Left renal pelvis (tissue), 4 donors: ENCODE measurements at places on chromosomes 16 and 17.

DNA sequence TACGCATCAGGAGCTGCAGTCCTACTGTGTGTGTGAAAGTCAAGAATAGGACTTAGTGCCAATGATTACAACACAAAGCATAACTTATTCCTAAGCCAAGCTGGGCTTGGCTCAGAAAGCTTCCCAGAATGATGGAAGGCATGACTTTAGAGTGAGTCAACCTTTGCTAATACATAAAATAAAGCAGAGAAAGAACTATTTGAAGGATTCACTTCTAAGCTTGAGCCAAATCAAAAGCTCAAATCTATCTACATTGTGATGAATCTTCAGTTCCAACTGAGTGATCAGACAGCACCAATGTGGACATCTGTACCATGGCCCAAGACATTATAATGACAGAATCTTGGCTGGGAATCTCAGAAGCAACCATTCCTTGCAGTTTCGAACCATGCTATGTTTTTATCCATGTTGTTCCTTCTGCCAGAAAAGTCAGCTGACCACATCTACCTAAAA is 41.4 kb downstream of the SMG6 start:
- no peak for DNase-seq

- no peak for DNase-seq
These were observed 8.6 kb downstream of the ESRP2 start for GRCh38 chr16:68227183-68227793.

DNA sequence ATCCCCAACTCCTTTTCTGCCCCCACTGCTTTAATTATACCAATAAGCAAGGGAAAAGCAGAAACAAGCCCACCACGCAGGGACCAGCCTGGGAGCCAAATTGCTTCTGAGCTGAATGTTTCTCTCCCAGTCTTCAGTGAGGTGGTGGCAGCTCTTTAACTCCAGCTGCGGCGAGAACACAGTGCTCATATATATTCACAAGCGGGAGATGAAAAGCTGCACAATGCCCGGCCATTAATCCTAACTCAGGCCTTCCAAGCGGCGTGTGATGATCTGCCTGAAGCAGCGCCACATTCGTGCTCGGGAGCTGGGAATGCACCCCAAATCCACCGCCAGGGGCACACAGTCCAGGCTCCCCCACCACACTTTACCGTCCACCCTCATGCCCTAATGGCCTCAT is 203.7 kb upstream of the SDK2 start:
- no peak for DNase-seq

- DNase-seq = no peak
These were observed 16.9 kb upstream of the HOXB9 start for GRCh38 chr17:48642843-48643696.

- DNase-seq = peak; percentile 100
These were observed at the start of gene TBC1D10B for GRCh38 chr16:30370456-30371247. Gene TBC1D10B, minus strand, starts transcription at chr16:30370494. Its CDS starts 311 bp downstream, at chr16:30370183.

DNA sequence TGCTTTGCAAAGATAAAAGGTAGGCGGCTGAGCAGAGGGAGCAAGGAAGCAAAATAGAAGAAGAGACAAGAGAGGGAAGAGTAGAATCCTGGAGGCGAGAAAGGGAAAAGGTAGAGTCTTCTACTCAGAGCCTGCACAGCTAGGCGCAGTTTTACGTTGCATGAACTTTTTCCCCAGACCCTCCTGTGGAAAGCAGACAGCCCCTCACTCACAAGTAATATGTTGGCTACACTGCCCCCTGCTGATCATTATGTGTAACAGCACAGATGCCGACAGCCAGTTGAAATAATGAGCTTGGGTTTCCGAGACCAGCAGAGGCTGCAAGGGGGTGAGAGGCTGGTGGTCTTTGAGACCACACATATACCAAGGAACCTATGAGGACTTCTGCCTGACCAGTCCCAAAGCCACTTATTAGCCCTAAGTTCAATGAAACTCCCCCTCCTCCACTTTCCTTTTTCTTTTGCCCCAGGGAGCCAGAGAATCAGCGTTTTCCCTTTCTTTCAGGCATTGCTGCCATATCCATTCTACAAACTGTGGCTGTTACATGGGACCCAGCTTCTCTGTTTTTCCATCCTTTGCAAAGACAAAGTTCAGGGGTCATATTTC is 22.5 kb upstream of the CMTR2 start:
- no peak for DNase-seq

GRCh38 chr17:3923466-3924190 is 7.4 kb upstream of the P2RX1 start:
- no peak for DNase-seq

GRCh38 chr16:27109666-27110523 is 43.2 kb downstream of the C16orf82 start:
- peak; percentile 61 for DNase-seq

GRCh38 chr17:8016632-8017424 is 14.4 kb downstream of the GUCY2D start:
- no peak for DNase-seq

GRCh38 chr17:27457360-27457715 is 1.1 kb downstream of the KSR1 start:
- DNase-seq = no peak

GRCh38 chr16:87491522-87492290 is 1.1 kb downstream of the ZCCHC14 start:
- DNase-seq = no peak

GRCh38 chr16:87831421-87832136 is 37.7 kb downstream of the SLC7A5 start:
- no peak for DNase-seq

DNA sequence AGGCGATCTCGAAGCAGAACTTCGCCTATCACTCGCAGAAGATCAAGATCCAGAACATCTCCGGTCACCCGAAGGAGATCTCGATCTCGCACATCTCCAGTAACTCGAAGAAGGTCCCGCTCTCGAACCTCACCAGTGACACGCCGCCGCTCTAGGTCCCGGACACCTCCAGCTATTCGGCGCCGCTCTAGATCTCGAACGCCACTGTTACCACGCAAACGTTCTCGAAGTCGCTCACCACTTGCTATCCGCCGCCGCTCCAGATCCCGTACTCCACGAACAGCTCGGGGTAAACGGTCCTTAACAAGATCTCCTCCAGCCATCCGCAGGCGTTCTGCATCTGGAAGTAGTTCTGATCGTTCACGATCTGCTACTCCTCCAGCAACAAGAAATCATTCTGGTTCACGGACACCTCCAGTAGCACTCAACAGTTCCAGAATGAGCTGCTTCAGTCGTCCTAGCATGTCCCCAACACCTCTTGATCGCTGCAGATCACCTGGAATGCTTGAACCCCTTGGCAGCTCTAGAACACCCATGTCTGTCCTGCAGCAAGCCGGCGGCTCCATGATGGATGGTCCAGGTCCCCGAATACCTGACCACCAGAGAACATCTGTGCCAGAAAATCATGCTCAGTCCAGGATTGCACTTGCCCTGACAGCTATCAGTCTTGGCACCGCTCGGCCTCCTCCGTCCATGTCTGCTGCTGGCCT is 10.5 kb downstream of the ELOB start:
- DNase-seq = no peak
